ENCODE measurements at places on chromosomes 13 and 19.

GRCh38 chr13:110329258-110329657 lies 22.2 kb downstream of the COL4A2 start:
- no peak for DNase-seq

GRCh38 chr13:65488606-65489005 lies 1741.5 kb downstream of the PCDH9 start:
- no peak for DNase-seq

- peak; percentile 43 for DNase-seq
Measured at GRCh38 chr19:10872546-10873107, 1.3 kb downstream of the CARM1 start.

DNA sequence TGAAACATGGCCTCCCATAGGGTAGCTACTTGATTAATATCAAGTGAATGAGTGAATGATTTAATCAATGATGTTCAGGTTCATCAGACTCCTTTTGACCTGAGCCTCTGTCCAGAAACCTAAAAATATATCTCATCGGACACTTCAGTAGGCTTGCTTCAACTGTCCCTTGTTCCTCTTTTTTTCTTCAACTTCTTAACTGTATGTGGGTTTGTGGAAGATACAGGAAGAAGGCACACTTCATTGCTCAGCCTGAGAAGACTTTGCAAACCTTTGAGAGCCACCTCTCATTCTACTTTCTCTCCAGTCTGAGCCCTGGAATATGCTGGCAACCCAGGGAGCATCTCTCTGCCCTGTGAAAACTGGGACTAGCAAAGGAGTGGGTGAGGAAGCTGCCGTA lies 557.0 kb downstream of the FGF9 start:
- no peak for DNase-seq

- DNase-seq: no peak
Measured at GRCh38 chr13:40255551-40255950, 410.9 kb downstream of the FOXO1 start.

DNA sequence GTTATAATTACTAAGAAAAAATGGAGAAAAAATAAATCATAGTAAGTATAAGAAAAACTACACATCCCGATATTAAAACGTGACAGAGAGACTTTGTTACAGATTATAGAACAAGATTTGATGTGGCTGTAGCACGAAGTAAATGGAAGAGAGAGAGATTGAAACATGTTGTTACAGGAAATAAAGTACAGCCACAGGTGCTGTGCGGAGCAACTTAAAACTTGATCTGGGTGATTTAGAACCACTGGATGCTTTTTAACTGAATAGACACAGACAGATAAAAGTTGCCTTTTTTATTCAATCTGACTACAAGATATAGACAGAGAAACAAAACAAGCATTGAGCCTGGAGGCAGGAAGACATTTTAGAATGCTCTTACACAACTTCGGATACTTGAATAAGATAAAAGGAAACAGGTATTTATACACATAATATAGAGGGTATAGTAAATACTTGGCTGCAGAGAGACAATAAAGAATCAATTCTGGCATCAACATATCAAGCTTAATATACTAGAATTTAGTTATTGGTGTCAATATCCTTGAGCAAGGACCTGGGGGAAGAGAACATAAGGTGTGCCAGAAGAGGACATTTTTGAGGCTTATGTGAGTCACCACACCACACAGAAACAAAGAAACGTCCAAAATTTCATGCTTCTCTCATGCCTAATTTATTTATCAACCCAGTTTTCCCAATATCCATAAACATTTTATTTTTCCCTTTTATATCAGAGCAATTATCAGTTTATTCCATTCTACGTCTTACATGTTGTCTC lies 548.5 kb downstream of the SLITRK1 start:
- DNase-seq: peak; percentile 17

DNA sequence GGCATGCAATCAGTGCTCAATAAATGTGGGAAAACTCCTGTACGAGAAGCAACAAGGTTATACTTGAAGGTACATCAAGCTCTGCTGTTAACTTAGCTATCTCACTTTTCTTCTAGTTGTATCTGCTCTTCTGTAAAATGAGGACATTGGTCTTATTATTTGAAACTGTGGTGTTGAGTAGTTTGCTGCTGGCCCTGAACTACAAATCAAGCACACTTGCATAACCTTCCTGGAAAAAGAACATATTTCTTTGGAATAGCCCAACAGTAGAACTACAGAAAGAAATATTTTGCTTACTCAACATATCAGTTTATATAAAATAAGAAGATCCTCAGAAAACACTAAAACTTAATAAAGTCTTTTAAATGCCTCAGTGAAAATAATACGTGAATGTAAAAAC lies 203.0 kb downstream of the KCTD12 start:
- DNase-seq: no peak

GRCh38 chr13:29513981-29514719 lies 81.3 kb downstream of the SLC7A1 start:
- DNase-seq: no peak

GRCh38 chr19:50626011-50626410 lies 13.7 kb downstream of the SYT3 start:
- DNase-seq: no peak

GRCh38 chr13:37929308-37929707 lies 59.7 kb upstream of the TRPC4 start:
- no peak for DNase-seq

- no peak for DNase-seq
Measured at GRCh38 chr19:15234431-15235130, 2.3 kb upstream of the EPHX3 start.

- DNase-seq: no peak
Measured at GRCh38 chr19:33557196-33557595, 35.6 kb upstream of the PEPD start.

DNA sequence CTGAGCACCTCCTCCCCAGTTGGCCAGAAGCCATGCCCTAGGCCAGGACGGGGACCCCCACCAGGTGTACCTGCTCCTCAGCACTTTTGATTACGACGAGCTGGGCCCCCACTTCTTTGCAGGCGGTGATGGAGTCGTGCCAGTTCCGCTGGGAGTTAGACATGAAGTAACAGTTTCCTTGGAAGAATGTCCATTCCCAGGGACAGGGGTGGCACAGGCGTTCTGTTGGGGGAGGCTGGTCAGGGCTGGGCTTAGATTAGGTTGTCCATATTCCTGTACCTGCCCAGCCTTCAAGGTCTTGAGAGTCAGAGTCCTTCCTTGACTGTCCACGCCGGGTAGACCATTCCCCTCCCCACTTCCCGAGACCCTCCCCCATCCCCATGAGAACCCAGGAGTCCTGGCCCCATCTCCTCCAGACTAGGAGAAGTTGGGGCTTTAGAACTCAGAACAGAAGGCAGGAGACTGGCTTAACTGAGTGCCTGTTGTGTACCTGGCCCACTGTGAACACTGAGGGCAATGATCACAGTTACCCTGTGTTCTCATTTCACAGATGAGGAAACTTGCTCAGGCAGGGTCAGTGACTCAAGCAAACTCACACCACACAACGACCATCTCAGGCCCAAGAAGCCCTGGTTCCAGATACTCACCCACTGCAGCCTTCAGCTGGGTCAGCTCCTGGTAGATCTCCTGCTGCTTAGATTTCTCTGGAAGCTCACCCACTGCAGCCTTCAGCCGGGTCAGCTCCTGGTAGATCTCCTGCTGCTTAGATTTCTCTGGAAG lies 2.3 kb downstream of the CD209 start:
- no peak for DNase-seq

- peak; percentile 82 for DNase-seq
Measured at GRCh38 chr19:14434543-14435319, 1.6 kb downstream of the PKN1 start.

DNA sequence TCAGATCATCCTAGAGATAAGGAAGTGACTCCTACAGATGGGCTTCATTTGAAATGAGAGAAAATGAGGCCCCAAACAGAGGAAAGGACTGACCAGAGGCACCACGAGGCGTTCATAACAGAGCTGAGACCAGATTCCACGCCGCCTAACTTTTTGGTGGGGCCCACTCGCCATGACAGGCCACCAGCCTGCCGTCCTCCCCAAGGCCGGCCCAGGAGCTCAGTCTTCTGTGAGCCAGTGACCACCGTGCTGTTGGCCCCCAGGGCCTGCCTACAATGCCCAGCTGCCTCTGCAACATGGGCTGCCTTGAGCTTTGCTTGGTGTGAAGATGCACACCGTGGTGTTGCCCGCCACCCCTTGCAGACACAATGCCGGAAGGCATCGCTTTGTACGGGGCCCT lies 40.5 kb downstream of the TSHZ3 start:
- no peak for DNase-seq

GRCh38 chr13:42594481-42595252 lies 20.7 kb downstream of the TNFSF11 start:
- peak; percentile 82 for DNase-seq

GRCh38 chr13:72204291-72204690 lies 337.3 kb upstream of the DACH1 start:
- DNase-seq: no peak

DNA sequence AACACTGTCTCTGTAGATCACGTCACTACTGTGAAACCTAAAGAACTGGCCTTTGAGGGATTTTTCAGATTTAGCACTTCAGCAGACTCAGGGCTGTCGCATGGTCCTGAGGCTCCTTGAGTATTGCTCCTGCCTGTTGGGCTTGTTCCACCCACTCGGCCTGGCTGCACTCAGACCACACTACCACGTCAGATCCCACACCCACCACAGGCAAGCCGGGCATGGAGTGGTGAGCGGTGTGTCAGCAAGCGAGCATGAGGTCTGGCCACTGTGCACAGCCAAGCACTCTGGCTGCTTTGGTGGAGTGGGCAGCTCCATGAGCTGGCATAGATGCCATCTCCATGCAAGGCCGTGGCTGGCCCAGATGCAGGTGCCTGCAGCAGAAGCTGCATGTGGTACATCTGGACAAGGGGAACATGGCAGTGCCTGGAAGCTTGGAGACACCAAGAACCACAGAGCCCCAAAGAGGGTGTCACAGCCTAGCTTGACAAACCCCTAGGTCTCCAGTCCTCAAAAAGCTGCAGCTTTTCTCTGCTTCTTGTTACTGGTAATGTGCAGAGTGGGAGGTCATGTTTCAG lies 9.4 kb upstream of the IGFL1 start:
- no peak for DNase-seq

DNA sequence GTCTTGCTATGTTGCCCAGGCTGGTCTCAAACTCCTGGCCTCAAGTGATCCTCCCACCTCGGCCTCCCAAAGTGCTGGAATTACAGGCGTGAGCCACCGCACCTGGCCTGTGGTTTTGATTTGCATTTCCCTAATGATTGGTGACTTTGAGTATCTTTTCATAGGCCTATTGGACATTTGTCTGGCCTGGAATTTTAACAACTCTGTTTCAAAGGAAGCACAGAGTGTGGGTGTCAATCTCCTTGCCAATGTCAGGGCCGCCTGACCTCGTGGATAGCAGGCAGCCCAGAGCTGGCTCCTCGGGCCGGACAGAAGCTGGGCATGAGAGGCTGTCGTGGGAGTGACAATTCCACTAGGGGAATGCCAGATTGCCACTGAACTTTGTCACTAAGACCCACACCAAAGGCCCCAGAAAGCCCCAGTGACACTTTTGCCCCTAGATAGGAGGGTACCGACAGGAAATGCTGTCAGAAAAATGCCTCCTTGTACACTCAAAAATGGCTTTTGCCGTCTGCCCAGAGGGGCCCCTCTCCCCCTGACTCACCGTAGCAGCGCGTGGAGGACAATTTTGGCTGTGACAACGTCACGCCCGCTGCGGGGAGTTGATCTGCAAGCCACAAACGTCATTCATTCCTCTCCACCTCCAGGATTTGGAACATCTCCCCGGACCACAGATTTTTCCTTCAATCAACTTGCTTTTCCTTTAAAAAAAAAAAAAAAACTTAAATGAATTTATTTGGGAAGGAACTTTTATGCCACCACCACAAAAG lies 11.7 kb upstream of the ADGRE5 start:
- no peak for DNase-seq

DNA sequence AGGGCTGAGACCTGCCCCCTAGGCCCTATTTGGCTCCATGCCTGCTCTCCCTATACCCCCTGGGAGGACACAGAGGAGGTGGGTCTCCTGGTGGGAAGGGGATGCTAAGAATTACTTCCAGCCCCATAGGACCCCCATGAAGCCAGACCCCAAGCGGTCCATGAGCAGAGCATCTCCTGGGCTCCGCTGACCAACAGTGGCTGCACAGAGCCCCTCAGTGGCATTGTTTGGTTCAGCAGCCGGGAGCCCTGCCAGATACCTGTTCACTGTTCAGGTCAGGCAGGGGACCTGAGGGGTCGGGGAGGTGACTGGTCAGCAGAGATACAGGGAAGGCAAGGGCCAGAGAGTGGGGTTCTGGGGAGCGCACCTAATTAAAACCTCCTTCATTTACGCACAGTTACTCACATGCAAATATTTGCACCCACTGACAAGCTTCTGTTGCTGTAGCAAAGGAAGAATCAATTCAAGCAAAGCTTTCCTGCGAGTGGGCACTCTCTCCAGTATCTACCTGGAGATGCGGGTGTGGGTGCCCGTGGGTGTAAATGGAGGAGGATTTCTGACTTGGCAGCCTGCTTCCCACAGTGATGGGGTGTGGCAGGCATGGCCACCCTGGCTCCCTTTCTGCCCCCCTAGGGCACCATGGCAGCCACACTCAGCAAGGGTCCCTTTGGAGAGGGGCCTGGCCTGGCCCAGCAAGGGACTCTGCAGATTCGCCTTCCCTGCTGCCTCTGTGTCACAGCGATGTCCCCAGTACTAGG lies 83.5 kb downstream of the CHST8 start:
- no peak for DNase-seq

- DNase-seq: no peak
Measured at GRCh38 chr13:112112534-112113276, 45.8 kb downstream of the SOX1 start.

- no peak for DNase-seq
Measured at GRCh38 chr13:48862572-48862971, 113.1 kb upstream of the FNDC3A start.

DNA sequence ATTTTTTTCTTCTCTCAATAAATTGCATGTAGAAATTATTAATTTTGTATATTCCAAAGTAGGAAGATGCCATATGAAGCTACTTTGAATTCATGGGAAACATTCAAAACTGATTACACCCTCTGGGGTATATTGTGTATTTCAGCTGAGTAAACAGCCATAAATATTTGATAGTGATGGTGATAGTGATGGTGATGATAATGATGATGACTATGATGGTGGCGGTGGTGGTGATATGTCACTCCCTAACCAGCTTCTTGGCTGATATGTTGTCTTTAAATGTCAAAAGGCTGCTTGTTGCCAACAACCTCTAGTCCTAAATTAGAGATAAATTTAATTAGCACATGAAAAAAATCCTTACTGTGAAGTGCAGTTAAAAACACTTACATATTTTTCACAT lies 102.0 kb downstream of the LRCH1 start:
- DNase-seq: no peak

GRCh38 chr19:6223461-6224307 lies 56.1 kb downstream of the MLLT1 start:
- no peak for DNase-seq

DNA sequence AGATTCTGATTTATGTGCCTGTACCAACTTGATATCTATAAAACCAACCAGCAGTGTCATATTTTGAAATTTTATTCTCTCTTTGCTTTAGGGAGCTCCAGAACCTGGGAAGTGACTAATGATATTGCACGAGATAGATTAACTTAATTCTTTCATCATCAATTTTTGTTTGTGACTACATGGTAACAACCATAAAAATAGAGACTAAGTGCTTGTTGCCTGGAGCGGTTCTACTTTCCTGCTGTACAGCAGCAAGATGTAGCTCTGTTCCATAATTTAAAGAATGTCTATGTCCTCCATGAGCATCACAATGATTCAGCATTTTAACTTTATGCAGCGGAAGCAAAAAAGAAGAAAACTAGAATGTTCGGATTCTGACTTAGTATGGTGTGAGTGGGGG lies 275.6 kb downstream of the KLF5 start:
- no peak for DNase-seq

Data from umbilical cord (tissue), 2 donors.